Naive thymus-derived CD4-positive, alpha-beta T cell (primary cell): ENCODE measurements at places on chromosomes 4 and X. TPM values are rescaled to one million over a fixed set of nuclear protein-coding genes. Genes with fewer than 3 reads are reported as not detected.

NPY1R gene
- not detected for total RNA-seq

NEXMIF gene
- 2.0 TPM for total RNA-seq

ARHGEF38 gene
- total RNA-seq: not detected

TRIM61 gene
- total RNA-seq: 0.64 TPM

EXOC1 gene
- total RNA-seq: 45.4 TPM

HS3ST1 gene
- not detected for total RNA-seq

PITX2 gene
- total RNA-seq: not detected
